Cortex of kidney (tissue), 1 donor: ENCODE measurements at places on chromosomes 2 and 18.

GRCh38 chr2:55361465-55362189, 58.0 kb downstream of the CCDC88A start:
- no peak for DNase-seq

DNA sequence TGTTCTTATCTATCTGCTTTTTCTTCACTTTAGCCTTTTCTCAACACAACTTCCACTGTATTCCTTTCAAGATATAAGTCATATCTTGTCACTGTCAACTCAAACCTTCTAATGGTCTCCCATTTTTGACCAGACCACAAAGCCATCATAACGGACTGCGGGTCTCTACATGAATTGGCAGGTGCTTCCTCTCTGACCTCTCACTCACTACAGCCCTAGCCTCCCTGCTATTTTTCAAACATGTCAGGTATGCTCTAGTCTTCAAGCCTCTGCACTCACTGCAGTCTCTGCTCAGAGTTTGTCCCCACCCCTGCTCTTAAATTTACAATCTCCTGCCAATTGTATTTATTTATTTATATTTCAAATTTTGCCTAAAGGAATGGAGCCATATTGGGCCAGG, 858.1 kb downstream of the TRIB2 start:
- no peak for DNase-seq

DNA sequence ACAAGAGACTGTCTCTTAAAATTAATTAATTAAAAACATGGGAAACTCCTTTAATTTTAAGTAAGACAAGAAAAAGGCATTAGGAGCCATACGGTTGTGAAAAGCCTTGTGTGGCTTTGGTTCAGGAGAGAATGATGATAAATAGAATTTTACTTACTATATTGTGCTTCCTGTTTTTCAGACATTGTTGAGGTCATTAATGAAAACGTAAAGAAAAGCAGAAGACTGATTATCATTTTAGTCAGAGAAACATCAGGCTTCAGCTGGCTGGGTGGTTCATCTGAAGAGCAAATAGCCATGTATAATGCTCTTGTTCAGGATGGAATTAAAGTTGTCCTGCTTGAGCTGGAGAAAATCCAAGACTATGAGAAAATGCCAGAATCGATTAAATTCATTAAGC, 10.7 kb upstream of the IL1RL2 start:
- DNase-seq = no peak

GRCh38 chr2:233384015-233384414, 29.7 kb downstream of the DGKD start:
- no peak for DNase-seq

DNA sequence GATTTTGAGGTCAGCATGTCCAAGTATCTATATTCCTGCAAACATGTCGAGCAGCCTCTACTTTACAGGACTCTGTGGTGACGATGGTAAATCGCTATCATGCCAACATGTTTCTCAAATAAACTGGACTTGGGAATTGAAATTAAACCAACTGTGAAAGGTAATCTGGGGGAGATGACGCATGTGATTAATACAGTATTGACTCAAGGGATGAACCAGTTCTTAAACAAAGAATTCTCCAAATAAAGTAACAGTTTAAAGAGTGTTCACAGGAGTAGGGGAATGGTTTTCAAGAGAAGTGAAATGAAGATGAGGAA, 54.3 kb downstream of the THUMPD2 start:
- DNase-seq = no peak

DNA sequence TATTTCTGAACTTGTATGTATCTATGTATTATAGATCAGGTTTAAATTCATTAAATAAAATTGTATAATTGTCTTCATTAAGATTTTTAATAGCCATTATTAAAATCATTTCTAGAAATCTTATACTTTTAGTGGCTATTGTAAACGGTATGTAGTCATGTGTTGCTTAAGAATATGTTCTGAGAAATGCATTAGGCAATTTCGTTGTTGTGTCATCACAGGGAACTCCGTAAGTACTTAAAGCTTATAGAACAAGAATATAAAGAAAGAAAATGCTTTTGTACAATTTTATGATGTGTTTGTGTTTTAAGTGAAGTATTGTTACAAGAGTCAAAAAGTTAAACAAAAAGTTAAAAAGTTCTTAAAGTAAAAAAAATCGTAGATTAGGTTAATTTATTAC, 765.8 kb downstream of the METTL4 start:
- no peak for DNase-seq

- no peak for DNase-seq
Observed at GRCh38 chr2:26542194-26542455, 64.2 kb upstream of the OTOF start.

- no peak for DNase-seq
Observed at GRCh38 chr2:218145124-218145523, 19.3 kb downstream of the CXCR2 start.

GRCh38 chr2:20484034-20484617, 37.3 kb downstream of the RHOB start:
- DNase-seq = no peak
